Activated T-cell treated with anti-CD3 and anti-CD28 coated beads for 4 hours (primary cell): ENCODE measurements at places on chromosomes 3 and 15.

DNA sequence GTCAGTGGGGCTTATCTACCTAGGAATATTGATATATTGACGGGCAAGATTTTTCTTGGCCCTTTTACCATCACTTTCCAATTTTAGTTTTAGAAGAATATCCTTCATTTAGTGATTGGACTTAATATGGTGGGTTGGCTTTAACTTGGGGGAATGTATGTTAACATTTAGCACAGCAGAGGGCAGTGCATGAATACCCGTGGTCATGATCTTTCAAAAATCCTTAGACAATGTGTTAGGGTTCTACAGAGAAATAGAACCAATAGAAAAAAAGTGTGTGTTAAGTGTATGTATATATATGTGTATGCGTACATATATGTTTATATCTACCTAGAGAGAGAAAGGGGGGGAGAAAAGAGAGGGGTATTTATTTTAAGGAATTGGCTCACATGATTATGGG lies 36.9 kb downstream of the GPR171 start:
- no peak for DNase-seq

GRCh38 chr3:49666592-49666991 lies 7.6 kb upstream of the APEH start:
- no peak for DNase-seq

DNA sequence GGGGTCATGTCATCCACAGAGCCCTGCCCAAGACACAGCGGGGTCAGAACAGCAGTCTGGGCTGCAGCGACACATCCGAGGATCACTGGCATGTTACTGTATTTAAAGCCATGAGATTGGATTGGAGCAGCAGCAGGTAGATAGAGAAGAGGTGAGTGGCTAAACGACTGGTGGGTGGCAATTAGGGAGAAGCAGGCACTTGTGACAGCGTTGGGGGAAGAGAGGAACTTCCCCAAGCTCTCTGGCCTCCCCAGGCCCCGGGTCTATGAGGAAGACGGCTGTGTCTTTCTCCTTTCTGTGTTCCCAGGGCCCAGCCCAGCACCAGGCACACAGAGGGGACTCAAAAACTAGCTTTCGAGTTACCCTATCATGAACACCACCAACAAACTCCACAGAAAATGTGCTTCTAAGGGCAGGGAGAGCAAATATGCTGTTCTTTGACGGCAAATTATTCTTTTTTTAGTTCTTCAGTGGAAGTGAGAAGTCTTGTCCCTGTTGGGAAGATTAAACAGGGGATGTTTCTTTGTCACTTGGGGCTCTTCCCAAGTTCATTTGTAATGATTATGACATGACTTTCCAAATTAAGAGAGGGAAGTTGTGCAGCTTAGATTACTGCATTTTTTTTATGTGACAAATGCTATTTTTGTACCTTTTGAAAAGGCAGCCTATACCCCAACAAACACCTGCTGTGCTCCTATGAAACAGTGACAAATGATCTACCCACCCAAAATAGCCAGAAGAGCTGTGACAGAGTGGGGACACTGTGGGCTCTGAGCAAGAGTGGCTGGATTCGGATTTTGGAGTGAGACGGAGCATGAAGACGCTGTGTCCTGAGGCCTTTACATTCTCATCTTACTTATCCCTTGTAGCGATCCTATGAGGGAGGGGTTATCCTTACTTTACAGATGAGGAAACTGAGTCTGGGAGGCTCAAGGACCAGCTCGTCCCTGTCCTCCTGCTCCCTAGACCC lies 7.2 kb upstream of the SYNM start:
- DNase-seq = no peak

DNA sequence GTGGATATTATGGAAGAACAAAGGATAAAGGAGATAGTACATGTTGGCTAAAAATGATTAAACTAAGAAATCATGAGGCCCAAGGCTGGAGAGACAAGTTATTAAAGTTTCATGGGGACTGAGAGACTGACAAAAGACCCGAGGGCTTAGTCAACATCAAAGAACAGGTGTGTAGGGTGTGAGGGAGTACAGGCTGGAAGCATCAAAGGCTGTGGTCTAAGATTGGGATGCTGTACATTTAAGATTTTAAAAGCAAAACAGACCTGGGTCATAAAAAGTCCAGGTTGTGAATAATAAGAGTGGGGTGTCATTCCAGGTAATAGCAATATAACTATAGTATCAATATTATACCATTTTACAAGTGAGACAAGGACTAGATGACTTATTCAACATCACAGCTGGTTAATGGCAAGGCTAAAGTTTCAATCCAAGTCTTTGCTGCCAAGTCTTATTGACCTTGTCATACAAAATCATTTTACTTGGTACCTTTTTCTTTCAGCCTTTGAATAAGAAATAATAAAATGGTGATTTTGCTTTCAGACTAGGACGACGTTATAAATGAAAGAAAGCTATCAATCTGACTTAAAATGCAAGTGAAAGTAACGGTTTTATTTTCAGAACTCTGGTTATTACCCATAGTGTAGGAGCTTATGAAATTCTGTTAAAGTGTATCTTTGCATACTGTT lies 211.6 kb downstream of the TNIK start:
- DNase-seq = no peak

GRCh38 chr15:41060505-41060904 lies 55.6 kb downstream of the INO80 start:
- no peak for DNase-seq

DNA sequence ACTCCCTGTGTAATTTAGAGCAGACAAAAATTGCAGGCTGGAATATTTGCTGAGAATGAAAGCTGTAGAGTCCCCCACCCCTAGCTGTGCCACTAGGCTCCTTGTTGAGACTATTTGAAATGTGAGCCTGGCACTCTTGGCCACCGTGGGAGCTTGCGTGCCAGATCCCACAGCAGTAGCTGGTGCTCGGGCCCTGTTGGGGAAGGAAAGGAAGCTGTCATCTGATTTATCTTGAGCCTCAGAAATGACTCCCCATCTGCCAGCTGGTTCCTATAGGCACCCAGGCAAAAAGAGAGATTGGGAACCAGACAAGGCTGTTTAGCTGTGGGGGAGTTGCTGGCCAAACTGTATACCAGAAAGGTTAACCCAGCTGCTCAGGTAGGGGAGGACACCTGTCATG lies 23.4 kb upstream of the CLEC3B start:
- no peak for DNase-seq

- DNase-seq = no peak
These were observed 201.6 kb downstream of the SEMA6D start for GRCh38 chr15:47918877-47919276.

GRCh38 chr3:37741644-37742043 lies 120.0 kb upstream of the CTDSPL start:
- DNase-seq = no peak

DNA sequence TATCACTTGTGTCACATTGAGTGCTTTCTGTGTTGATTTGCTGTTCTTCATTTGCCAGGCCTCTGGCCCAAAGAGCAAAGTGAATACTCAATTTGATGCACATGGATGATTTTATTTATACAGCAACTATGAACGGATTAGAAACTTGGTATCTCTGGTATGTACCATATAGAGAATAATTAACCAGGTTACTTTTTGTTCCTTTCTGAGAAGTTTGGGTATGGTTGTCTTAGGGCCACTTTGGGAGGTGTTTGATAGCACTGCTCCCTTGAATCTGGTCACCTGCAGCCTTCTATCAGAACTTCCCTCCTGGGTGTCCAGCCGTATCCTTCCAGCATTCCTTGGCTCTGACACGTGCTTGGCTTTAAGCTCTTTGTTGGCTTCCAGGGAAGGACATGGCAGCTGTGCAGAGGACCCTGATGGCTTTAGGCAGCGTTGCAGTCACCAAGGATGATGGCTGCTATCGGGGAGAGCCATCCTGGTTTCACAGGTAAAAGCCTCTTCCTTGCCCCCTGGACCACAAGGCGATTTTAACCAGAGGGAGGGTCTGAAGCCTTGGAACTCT lies 12.7 kb downstream of the TAGLN3 start:
- no peak for DNase-seq

DNA sequence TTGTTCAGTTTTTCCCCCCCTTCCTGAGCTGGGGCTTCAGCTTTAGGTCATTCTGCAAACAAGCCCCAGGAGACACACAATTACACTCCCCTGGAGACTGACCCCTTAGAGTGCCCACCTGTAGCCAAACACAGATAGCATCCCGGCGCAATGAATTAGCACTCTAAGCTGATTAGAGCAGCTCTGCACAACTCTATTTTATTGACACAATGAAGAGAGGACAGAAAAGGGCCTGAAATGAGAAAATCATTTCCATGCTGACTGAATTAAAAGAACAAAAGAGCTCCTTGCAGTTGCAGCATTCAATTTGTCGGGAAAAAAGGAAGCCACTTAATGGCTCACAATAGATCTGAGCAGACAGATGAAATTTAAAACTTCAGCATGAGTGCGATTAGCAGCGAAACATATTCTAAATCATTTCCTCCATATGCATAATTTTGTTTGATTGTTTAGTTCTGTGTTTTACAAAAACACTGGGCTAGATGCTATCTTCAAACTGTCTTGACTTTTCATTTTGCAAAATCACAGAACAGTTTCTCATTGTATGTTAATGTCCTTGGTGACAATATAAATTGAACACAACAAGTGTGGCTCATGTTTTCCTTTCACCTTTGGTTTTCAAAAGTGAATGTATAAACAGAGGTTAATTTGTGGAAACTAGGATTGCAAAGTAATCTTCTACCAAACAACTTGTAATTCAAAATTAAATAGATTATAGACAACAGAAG lies 308.6 kb downstream of the MECOM start:
- DNase-seq = no peak

GRCh38 chr3:8001712-8002111 lies 499.9 kb upstream of the LMCD1 start:
- no peak for DNase-seq

- DNase-seq = no peak
These were observed 36.1 kb downstream of the ST6GAL1 start for GRCh38 chr3:186966406-186966805.

- no peak for DNase-seq
These were observed 597.6 kb downstream of the AGBL1 start for GRCh38 chr15:86677278-86677677.

DNA sequence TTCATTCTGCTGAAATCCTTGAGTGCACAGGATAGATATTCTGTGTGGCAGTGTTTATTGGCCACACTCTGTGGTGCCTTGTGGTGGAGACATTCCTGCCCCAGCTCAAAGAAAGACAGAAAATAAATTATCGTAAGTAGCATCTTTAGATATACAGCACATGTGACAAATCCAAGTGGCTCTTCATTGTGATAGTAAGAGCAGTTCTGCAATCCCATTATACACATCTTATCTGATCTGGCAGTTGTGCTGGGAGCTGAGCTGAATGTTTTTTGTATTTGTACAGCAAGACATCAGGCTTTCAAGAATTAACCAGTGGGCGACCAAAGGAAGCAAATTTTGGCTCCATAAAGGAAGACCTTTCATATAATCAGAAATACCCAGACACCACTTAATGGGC lies 235.3 kb upstream of the MRPL3 start:
- no peak for DNase-seq

DNA sequence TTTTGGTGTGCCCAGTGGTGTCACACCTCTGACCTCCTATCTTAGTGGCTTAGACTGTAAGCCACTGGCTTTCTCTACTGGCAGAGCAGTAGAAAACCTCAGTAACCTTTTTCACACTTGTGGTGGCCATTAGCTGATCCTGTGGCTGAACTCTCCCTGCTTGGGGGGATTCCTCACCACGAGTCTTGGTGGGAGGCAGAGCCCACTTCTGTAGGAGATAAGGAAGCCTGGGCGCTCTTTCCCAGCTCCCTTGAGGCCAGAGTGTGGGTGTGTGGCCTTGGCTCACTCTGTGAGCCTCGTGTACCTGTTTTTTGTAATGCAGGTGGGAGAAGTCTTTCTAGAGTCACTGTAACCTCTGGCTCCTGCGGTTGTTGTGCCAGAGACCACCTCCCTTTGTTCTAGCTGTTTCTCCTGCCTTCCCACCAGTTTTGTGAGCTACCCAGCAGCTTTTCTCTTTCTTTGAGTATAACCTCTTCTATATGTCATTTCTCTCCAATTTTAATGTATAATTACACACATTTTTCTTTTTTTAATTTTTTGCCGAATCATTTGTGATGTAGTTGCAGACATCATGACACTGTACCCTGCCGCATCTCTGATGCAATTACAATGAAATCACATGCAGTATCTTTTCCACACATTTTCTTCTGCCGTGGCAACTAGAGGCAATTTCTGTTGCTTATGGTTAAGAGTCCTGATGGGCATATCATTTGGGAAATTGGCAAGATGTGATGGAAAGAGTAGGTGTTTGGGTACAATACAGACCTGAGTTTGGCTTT lies 13.8 kb downstream of the XCR1 start:
- no peak for DNase-seq

- no peak for DNase-seq
These were observed 68.9 kb downstream of the THBS1 start for GRCh38 chr15:39649757-39650156.

GRCh38 chr15:94666553-94666952 lies 435.2 kb downstream of the MCTP2 start:
- no peak for DNase-seq

GRCh38 chr15:69451951-69452691 lies 497 bp upstream of the RPLP1 start:
- no peak for DNase-seq

- no peak for DNase-seq
These were observed 638.0 kb downstream of the OTOL1 start for GRCh38 chr3:162134571-162134970.

- no peak for DNase-seq
These were observed 367.2 kb downstream of the SOX2 start for GRCh38 chr3:182078929-182079328.

GRCh38 chr3:12188681-12189287 lies 30.1 kb upstream of the TIMP4 start:
- DNase-seq = no peak

DNA sequence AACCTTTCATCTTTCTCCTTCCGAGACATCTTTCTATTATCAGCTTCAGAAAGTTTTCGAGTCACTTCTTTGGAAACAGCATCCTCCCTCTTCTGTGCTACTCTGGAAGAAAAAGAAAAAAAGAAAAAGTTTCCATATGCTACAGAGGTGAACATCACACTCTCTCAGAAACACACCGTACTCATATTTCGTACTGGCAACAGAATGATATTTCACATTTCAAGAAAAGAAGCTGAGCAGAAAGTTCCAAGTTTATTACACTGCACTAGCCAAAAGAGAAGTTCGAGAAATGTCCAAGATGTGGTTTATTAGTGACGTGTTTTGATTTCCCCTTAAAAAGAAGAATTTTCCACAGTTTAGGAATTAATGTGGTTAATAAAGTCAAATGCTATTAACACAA lies 6.0 kb downstream of the SSR3 start:
- no peak for DNase-seq

DNA sequence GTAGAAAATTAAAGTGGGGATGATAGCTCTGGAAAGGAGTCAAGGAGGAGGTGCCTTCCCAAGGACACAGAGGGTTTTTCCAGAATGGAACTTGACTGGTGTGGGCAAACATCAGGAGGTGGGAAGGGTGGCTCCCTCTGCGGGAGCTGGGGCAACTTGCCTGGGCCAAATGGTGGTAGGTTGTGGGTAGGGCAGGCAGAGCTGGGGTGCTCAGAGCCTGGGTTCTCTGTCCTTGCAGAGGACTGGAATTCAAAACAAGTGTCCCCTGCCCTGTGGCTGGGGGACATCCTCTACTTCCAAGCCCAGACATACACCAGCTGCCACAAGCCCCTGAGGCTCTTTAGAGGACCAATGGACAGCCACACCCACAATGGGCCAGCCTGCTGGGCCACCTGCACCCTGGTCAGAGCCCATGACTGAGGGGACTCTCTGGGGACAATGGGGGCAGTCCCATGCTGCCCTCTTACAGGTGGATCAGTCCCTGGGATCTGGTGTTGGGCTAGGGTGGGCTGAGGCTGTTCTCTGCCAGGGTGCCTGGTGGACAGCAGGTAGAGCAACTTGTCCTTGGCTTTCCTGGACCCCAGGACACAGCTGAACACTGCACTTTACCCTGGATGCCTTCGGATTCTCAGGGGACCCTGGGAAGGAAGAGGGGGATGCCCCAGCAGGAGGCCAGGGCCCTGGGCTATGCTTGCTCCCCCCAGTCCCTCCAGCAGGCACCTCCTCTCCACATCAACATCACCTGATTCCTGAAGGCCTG lies 38.6 kb upstream of the CSPG4 start:
- no peak for DNase-seq
